ENCODE measurements at places on chromosomes 16 and 17. TPM values are rescaled to one million over a fixed set of nuclear protein-coding genes. Genes with fewer than 3 reads are reported as not detected.
A peak's percentile ranks its signal among the peaks of the same experiment; 100 is the strongest.

The FOXL1 gene
- total RNA-seq = 0.81 TPM

The CCDC200 gene
- not detected for total RNA-seq

The SDR42E1 gene
- total RNA-seq = 6.5 TPM

The MARVELD3 gene
- total RNA-seq = 6.9 TPM

The CD300H gene
- not detected for total RNA-seq

The CDRT4 gene
- 9.0 TPM for total RNA-seq

The NATD1 gene
- total RNA-seq = 19.5 TPM

The PTX4 gene
- total RNA-seq = not detected

The BLTP2 gene
- total RNA-seq = 145 TPM

The TMEM238L gene
- total RNA-seq = not detected

The ASB16 gene
- not detected for total RNA-seq

The CLEC18C gene
- not detected for total RNA-seq

The TLCD3B gene
- total RNA-seq = not detected

The NAGS gene
- total RNA-seq = 7.1 TPM

The ZNF771 gene
- total RNA-seq = 4.5 TPM

GRCh38 chr16:88448461-88449266 lies 4.4 kb upstream of the ZFPM1 start:
- no peak for DNase-seq

- no peak for DNase-seq
Observed at GRCh38 chr17:55186937-55187770, 77.6 kb upstream of the HLF start.

DNA sequence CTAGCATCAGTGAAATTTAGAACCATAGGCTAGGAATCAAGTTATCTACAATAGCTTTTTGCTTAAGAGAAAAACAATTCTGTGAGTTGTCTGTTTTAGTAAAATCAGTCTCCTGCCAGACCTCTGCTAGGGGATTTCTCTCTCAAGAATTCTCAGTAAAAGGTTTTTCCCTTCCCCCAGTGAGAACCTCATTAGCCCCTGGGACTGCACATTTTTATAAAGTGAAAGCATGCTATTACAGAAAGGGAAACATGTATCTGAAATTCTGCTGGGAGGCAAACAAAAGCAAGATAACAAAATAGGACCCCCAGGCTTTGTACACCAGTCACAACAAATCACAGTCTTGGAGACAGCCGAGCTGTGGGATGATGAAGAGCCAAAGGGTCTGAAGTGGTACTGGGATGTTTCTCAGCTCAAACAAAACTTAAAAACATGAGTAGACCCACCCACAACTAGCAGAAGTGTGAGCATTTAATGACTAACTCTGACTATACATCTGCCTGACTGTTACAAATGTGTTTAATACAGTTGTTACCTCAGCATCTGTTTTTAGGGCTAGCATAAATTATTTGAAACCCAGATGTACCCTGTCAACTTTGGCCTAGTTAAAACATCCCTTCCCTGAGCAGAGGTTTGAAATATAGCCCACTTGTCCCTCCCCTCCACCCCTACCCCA lies 20.0 kb upstream of the GLG1 start:
- no peak for DNase-seq

DNA sequence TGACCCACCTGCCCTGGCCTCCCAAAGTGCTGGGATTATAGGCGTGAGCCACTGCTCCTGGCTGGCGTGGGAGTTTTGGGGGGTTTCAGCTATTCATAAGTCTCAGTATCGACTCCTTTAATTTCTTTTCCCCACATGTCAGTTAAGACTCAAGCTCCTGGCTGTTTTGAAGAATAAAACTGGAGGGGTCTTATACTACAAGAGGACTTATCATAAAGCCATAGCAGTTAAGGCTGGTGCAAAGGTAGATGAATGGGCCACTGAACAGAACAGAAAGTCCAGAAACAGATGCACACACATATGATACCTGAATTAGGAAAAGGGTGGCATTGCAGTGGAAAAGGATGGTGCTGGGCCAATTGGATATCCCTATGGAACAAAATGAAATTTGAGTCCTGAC lies 47.4 kb downstream of the TBX4 start:
- DNase-seq = no peak

DNA sequence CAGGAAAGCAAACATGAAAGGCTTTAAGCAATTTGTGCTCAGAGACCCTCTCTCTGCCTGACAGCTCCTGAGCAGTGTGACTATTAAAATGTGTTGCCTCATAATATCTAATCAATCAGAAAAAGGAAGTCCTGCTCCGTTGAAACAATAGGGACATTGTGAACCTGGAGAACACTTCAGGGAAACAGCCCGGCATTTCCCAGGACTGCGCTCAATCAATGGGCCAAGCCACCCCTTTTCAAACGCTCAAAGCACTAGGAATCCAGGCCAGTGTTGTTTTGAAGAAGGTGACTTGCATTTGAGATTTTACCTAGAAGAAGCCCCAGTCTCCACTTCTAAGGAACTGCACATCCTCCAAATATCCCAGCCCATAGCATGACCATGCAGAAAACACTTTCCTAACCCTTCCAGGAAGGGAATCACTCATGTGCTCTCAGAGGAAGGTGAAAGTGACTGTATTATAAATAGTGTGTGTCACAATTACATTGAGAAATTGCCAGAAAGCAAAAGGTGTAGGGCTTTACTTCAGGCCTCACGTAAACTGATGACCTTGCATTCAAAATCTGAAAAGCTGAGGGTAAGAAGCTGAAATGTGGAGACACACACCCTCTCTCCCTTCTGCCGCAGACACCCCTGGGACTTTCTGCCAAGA lies 19.4 kb downstream of the CDRT4 start:
- DNase-seq = no peak

- peak; percentile 65 for DNase-seq
Observed at GRCh38 chr17:41308251-41308917, 725 bp downstream of the KRTAP16-1 start.

GRCh38 chr17:15414532-15415306 lies 52.7 kb downstream of the CDRT4 start:
- peak; percentile 82 for DNase-seq

- DNase-seq = peak; percentile 90
Observed at GRCh38 chr17:74671031-74671771, 41.5 kb downstream of the CD300LF start.

GRCh38 chr17:2027528-2028233 lies 2.3 kb upstream of the DPH1 start:
- no peak for DNase-seq

- no peak for DNase-seq
Observed at GRCh38 chr17:65584604-65585521, 23.4 kb upstream of the AXIN2 start.

GRCh38 chr16:78566397-78567073 lies 467.1 kb downstream of the WWOX start:
- no peak for DNase-seq

DNA sequence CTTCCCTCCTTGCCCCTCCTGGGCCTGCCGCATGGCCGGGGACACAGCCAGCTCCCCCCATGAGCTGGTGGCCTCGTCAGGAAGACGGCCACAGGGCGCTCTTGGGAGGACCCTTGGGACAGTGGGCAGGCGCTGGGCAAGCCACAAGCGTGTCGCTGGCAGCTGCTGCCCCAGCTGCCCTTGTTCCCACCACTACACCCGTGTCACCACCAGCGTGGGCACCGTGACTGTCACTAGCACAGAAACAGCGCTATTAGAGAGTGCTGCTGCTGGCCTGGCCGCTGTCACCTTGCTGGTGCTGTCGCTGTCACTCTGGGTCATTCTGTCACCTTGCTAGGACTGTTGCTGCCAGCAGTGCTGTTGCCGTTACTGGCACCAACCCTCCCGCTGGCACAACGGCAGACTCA lies 47.2 kb downstream of the ZFPM1 start:
- DNase-seq = no peak

DNA sequence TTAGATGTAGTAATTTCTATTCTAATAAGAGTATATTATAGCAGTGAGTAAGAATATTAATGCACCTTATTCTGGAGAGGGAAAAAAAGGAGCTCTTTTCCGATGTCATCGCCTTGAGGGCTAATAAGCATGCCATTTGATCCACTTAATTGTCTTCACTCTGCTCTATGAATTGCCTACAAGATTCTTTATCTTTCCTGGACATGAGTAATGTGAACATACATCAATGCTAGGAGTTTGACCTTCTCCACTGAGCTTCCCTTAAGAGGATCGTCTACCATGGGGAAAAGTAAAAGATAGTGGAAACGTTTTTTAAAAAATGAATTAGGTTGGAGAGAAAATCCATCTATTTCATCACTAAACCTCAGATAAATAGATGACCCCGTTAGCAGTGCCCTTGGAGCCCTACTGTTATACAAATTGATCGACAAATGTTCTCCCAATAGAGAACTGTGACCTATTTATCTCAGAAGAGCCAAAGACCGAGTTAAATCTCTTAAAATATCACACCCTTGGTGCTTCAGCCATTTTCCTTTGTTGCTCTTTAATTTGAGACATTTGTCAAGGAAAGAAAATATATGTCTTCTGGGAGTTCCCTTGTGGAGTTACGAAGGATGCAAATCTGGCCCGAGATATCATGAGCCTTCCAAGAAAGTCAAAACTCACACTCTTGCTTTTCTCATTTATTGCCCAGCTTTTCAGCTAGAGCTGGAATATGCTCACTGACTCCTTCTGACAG lies 898.5 kb downstream of the KCNJ2 start:
- DNase-seq = no peak

DNA sequence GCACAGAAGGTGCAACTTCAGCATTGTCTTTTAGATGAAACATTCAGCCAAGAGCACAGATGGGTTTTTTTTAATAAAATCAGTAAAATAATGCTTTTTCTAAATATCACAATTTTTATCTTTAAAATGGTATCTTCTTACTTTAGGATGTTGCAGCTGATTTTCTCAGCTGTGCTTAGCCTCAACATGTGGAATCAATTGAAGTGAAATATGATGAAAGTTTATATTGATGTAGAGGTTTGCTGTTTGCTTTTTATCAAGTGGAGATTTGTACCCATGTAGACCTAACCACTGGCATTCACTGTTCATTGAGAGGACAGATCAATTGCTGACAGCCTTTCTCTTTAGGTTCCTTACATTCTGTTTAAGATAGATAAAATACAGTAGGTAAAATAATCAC lies 107.8 kb downstream of the CYB561 start:
- no peak for DNase-seq

GRCh38 chr16:48961546-48961945 lies 320.1 kb downstream of the CBLN1 start:
- no peak for DNase-seq

GRCh38 chr16:71952825-71953224 lies 47.4 kb downstream of the PKD1L3 start:
- DNase-seq = no peak

DNA sequence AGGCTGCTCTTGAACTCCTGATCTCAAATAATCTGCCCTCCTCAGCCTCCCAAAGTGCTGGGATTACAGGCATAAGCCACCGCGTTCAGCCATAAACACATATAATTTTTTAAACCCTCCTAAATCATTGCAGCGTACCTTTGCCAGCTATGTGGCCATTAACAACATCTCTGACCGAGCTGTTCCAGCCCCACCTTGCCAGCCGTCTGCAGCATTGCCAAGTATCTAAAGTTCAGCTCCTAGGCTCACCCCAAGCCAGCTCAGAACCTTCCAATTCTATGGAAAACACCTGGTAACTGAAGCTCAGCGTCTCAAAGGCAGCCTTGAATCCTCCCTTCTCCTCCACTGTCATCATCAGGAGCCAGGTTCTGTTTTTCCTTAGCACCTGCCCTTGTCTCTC lies 5.1 kb upstream of the MEIOB start:
- no peak for DNase-seq

GRCh38 chr17:32493976-32494513 lies 7.3 kb downstream of the CDK5R1 start:
- peak; percentile 58 for DNase-seq

- no peak for DNase-seq
Observed at GRCh38 chr17:42653179-42654124, 5.6 kb upstream of the TUBG2 start.

GRCh38 chr16:85916141-85916890 lies 17.4 kb downstream of the IRF8 start:
- DNase-seq = peak; percentile 90

DNA sequence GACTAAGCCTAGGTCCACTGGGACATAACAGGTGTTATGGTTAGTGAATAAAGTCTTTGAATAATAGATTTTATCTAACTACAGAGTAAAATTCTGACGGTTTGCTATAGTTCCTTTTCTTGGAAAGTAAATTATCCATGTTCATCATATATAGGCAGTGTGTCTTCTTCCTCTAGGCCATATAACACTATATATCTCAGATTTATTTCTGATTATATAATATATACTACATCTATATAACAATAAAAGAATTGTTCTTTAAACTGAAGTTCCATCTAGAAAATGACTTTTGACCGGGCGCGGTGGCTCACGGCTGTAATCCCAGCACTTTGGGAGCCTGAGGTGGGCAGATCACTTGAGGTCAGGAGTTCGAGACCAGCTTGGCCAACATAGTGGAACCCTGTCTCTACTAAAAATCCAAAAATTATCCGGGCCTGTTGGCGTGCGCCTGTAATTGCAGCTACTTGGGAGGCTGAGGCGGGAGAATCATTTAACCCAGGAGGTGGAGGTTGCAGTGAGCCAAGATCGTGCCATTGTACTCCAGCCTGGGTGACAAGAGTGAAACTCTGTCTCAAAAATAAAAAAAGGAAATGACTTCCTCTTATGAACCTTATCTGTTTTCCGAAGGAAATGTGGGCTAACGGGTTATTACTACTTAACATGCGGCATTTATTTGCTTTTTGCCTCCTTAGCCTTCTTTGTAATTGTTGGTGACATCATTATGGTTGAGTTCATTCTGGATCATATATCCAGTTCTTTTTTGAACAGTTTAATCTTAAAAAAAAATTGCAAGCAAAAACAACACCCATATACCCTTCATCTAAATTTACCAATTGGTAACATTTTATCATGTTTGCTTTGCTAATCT lies 29.2 kb downstream of the NOL11 start:
- DNase-seq = no peak

GRCh38 chr16:83302853-83303252 lies 504.9 kb upstream of the HSBP1 start:
- no peak for DNase-seq

DNA sequence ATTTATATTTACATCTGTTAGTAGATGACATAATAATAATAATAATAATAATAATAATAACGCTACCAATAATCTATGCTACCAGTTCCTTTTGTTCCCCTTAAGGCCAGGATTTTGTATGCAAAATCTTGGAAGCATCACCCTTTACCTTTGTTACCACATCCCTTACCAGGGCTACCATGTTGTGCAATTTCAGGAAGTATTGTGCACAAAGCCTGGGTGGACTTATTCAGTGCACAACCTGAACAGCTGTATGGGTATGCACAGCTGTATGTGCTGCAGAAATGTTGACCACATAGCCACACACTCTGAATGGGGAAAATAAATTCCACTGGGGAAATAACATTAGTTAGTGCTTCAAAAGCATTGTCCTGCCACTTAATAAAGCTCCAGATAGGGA lies 19.9 kb upstream of the CALB2 start:
- no peak for DNase-seq

GRCh38 chr17:7579834-7580603 lies 581 bp downstream of the CD68 start:
- DNase-seq = no peak

DNA sequence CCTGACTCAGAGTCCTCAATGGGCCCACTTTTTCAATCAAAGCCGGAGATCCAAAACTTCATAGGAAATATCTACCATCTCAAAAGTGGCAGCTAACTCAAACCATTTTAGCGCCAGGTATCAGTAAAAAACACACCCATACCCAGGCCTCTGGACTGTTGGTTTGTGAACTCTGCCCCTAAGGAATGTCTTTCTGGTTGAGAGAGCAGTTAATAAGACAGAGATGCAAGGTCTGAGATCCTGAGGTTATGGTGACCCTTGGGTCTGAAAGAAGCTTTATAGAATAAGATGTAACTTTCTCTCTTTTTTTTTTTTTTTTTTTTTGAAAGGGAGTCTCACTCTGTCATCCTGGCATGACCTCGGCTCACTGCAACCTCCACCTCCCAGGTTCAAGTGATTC lies 350.5 kb downstream of the SOX9 start:
- DNase-seq = no peak
